ENCODE measurements at places on chromosomes 13 and 19.

DNA sequence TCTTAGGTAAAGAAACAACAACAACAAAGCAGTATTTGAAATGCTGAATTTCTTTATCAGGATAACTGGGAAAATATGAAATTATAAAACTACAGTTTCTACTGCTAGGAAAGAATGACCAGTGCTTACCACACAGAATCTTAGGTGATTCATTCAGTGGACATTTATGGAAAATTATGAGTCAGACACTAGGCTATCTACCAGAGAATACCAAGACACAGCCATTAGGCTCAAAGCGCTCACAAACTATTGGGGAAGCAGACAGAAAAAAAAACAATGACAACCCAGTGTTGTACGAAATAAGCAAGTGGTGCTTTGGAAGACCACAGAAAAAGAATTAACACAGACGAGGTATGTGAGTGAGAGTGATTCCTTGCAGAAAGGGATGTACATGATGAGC is 1019.5 kb downstream of the PCDH9 start:
- no peak for DNase-seq

GRCh38 chr13:85982102-85982501 is 182.9 kb upstream of the SLITRK6 start:
- DNase-seq: no peak

GRCh38 chr13:36344886-36345437 is 1.2 kb downstream of the SPART start:
- peak; percentile 41 for DNase-seq

DNA sequence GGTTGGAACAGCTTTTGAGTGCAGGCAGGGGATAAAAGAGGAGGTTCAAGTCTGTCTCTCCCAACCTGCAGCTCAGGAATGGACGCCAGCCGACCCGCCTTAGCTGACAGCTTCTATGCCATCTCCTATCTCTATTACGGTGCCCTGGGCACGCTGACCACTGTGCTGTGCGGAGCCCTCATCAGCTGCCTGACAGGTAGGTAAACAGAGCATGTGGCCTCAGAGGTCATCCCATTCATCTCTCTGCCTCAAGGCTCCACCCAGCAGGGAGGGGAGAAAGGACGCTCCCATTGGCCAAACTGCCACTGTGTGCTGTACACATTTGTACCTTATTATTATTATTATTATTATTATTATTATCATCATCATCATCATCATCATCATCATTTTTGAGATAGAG is 16.5 kb downstream of the SLC5A5 start:
- DNase-seq: no peak

DNA sequence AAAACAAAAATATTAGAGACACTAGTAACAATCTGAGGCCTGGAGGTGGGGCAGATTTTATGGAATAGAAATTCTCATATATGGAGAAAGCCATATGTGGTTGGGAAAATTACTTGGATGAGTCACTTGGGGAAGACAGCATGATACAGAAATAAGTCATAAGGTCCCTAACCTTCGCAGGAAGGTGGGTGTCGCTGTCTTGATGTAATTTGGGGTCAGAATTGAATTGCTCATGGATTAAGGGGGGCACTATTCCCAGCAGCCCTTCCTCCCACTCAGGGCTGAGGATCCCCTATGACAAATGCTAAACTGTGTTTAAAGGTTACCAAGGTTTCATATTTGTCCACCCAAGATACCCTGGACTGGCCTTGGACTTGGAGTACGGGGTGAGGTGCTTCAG is 5.0 kb downstream of the RDH8 start:
- DNase-seq: no peak

DNA sequence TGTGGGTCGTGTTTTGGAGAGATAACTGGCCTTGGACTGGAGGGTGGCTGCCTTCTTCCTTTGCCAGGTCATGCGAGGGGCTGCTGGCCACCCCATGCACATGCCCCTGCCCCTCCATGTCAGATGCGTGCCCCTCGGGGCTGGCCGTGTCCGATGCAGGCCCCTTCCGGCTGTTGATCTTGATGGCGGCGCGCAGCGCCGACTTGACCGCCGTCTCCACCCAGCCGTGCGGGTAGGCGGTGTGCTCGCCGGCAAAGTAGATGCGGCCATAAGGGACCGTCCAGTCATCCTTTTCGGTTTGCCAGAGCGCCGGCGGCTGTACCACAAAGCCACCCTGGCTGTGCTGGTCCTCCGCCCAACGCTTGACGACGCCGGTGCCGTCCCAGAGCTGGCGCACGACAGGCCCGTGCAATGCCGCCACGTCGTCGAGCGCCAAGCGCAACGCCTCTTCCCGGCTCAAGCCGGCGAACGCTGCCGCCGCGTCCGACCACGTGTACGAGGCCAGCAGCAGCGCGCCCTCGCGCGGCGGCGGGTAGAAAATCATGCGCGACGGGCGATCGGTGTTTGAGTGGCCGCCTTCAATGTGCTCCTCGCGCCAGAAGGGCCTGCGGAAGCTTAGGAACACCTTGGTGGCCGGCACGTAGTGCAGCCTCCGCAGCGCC is 6.9 kb downstream of the IL4I1 start:
- peak; percentile 78 for DNase-seq

DNA sequence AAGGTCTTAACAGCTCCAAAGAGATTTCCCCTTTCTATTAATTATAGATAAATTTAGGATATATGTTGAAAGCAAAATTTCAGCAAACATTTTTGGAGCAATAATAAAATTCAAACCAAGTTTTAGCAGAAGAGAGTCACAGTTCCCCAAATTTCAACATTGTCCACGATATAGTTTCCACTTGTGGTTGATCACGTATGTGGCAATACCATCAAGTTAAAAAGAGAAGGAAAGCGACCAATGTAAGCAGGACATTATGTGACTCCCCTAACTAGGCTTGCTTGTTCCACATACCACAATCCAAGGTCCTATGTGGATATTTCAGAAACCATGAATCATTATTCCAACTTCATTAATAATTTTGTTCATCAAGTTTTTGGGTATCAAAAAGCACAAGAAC is 52.8 kb downstream of the ELF1 start:
- DNase-seq: no peak

DNA sequence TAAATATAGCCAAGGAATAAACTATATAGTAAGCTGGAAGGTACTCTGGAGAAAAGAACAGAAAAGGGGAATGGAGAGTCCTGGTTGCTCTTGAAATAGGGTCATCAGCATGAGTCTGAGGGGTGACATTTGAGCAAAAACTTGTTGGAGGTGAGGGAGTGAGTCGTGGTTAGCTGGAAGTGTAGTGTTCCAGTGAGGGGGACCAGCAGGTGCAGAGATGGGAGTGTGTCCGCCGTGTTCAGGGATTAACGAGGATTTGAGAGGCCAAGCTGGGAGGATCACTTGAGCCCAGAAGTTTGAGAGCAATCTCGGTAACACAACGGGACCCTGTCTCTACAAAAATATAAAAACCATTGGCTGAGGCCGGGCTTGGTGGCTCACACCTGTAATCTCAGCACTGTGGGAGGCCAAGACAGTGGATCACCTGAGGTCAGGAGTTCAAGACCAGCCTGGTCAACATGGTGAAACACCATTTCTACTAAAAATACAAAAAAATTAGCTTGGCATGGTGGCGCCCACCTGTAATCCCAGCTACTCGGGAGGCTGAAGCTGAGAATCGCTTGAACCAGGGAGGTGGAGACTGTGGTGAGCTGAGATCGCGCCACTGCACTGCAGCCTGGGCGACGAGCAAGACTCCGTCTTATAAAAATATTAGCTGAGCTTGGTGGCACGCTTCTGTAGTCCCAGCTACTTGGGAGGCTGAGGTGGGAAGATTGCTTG is 1.1 kb downstream of the SUPT5H start:
- no peak for DNase-seq

DNA sequence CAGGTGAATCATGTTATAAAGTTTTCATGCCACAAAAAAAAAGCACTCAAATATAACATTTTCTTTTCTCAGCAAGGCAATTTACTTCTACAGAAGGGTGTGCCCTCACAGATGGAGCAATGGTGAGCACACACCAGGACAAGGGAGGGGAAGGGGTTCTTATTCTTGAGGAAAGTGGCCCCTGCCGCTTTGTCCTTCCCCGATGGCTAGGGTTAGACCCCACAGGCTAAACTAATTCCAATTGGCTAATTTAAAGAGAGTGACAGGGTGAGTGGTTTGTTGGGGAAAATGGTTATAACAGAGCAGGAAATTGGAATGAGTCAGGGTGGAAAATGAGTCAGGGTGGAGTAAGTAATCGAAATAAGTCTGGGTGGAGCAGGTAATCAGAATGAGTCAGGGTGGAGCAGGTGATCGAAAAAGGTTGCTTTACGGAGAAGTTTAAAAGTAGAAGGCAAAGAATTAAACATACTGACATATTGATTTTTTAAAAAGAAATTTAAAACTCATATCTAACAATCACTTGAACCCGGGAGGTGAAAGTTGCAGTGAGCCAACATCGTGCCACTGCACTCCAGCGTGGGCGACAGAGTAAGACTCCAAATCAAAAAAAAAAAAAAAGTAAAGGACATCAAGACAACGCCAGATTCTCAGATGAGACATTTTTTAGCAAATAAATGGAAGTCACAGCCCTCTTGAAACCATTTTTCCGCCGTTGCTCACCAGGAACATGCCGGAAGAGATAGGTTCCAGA is 813 bp downstream of the ZNF562 start:
- DNase-seq: peak; percentile 10

DNA sequence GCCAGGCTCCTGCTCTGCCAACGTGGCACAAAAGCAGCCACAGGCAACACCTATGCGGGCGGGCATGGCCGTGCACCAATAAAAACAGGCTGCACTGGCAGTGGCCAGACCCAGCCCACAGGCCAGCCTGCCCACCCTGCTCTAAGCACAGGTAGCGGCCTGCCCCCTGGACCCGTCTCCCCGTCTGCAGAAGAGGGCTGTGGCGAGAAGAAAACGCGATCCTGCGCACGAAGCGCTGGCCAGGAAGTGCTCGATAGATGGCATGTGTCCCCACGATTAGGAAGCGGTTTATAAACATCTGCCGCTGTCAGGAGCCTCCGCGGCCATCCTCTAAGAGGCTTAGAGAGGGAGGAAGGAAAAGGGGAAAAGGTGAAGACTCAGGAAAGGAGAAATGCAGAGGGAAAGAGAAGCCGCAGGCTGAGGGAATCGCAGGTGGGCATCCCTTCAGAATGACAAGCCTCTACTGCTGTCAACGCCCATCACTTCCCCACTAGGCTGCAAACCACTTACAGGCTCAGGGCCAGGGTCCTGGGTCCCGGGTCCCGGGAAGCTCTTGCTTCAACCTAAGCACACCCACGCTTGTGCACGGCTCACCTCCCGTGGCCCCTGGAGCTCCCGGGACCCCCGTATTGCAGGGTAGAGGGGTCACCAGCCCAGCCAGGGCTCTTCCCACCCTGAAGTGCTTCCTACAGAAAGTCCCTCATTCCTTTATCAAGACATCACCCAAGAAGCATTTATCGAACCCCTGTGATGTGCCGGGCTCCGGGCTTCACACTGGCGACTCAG is 10.5 kb downstream of the MLLT1 start:
- DNase-seq: no peak
